ENCODE measurements at places on chromosomes 12 and 14.

DNA sequence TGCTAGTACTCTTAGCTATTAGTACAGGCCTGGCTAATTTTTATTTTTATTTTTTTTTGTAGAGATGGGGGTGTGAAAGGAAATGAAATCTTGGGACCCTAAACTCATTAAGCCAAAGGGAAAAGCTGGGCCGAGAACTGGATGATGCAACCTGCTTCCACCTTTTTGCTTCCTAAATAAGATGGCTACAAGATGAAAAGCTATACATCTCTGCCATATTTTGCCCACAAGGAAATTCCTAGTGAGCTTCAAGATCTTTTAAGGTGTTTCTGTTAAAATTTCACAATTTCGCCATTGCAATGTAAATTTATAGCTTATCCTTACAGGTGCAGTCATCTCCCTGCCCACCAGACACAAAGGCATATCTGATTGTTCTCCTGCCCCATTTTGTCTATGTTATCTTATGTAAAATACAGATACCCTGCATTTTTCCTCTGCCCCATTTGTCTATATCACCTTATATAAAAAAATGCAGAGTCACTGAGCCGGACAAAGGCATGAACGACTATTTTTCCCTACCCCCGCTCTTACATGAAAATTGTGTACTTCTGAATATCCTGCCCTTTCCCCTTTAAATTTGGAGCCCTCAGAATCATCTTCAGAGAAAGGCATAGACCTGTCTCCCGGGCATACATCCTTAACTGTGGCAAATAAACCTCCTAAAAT, 112.0 kb upstream of the SLC38A2 start:
- DNase-seq, result no peak

DNA sequence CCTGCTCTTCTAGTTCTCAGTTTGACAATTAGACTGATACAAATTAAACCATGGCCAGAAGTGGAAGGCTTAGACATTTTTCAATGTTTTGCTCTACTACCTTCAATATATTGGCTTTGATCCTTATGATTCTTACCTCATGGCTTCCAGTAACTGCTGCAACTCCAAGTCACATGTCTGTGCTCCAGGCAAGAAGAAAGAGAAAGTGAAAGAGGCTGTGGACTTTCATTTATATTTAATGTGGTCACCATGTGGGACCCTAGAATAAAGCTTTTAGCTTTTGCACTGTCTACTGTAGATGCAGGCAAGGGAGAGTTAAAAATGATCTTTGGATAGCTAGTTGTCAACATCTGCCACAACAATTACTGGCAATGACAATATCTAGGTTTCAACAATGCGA, 214.3 kb upstream of the PDE3A start:
- no peak for DNase-seq

- DNase-seq, result no peak
Observed at GRCh38 chr14:91901449-91902226, 34.3 kb upstream of the TC2N start.

- no peak for DNase-seq
Observed at GRCh38 chr12:76259660-76260389, 88.4 kb downstream of the BBS10 start.

DNA sequence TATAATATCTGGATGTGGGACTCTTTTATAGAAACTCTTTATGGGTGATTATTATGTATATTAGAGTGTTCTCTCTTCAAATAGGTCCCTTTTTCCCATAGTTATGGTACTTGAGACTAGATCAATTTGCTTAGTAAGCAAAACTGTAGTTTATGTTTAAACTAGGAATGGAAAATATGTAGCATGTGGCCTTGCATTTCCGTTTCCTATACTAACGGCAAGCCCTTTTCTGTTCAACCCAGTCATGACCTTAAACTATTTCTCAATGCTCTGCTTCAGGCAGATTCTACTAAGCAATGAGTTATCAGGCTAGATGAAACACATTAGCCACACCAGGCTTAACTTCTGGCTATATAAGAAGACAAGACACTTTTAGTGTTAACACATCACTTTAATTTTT, 84.6 kb downstream of the OTOGL start:
- no peak for DNase-seq

DNA sequence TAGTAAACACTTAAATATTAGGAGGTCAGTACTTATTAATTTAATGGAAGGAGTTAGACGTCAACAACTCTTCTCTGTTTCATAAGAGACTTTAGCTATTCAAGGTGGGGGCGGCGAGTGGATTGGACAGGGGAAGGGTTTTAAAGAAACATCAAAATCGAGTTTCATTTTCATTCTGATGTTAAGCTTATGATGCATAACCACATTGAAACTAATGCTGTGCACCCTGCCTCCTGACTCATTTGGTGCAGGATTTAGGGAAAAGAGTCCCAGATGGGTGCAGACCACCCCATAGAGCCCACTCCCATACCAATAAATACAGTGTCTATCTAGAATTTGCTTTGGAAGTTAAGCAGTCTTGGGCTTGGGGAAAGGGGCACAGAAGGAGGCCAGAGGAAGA, 7.4 kb downstream of the ZBTB39 start:
- DNase-seq, result peak; percentile 38

DNA sequence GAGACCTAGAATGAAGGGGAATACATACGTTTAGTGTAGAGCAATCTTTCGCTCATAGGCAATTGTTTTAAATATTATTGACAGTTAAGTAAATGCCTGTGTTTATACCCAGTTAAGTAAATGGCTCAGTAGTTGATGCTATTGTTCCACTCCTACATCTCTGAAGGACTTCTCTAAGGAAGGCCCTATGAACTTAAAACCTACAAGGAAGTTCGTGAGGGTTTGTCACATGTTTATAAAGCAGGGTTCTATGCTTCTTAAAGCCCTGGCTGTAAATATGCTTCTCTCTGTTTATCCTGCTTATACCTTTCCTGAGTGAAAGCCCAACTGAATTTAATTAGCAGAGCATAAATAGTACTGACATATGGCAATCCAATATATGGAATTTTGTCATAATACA, 282.1 kb upstream of the NPAS3 start:
- DNase-seq, result no peak

- DNase-seq, result no peak
Observed at GRCh38 chr14:103728721-103729120, 13.1 kb downstream of the ZFYVE21 start.

- no peak for DNase-seq
Observed at GRCh38 chr12:12365931-12366431, 9.1 kb downstream of the BORCS5 start.

DNA sequence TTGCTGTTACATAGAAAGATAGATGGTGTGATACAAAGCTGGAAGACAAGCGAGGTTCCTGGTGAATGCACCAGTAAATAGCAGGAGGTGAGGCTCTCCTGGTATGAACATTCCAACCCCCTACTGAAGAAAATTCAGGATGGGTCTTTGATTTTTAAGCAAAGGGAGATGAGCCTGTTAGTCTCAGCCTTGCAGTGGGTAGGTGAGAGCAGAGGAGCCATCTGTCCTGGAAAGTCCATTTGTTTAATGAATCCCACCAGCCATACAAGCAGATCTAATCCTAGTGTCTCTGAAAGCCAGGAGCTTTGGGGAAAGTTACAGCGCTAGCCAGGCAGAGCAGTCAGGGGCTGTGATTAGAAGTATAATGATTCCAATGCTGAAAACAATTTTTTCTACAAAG, 234.8 kb upstream of the FOXN3 start:
- no peak for DNase-seq

DNA sequence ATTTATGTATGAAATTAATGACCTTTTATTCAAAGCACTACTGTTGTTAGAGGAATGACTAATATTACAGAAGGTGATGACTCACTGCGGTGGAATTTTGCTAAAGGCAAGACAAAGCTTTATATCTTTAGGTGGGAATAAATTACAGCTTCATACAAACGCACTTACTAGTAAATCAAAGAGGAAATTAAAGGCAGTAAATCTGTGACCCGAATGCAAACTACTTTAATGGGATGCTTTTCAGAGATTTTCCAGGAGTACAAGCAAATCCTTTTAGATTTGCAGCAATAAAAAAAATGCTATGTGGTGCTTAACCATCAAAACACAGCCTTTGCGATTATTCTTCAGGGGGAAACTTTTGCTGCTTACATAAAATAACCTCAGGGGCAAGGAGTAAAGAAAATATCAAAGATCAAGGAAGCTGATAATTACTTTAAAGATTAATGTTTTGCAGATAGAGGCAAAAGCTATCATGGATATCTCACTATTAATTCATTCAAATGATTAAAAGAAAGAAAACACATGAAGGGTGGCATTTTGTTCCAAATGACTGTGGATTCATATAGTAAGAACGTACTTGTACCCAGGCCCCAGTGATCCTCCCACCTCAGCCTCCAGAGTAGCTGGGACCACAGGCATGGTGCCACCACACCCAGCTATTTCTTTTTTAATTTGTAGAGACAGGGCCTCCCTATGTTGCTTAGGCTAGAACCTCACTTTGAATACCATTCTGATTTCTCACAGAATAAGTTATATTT, 98.9 kb downstream of the DENND5B start:
- DNase-seq, result no peak

DNA sequence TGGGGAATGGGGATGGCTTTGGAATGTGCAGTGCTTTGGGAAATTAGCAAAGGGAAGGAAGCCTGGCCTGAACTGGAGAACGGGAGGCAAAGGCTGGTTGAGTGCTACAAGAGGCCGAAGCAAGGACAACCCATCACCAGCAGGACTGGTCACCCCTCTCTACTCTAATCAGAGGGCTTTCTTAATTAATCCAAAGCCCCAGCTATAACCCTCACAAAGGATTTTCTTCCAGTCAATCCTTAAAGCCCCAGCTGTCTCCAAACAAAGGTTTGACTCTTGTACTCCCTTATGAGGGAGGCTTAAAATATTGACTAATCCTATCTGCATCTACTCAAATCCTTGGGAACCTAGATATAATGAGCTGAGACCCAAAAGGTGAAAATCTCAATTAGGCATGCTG, 256.3 kb downstream of the NTF3 start:
- no peak for DNase-seq

DNA sequence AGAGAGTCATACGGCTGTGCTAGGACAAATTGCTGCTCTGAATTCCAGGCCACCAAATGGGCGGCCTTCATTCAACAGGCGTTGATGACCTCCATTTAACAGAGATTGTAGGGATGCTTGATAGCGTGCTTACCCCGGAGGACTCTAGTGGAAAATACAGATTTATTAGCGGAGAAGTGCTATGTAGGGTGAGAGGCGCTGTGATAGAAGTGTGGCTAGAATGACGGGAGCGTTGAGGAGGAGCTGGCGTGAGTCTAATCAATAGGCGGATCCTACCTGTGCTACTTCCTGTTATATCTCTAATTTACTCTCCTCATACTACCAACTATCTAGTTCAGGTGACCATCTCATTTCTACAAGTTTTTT, 668 bp downstream of the MRPS35 start:
- no peak for DNase-seq

DNA sequence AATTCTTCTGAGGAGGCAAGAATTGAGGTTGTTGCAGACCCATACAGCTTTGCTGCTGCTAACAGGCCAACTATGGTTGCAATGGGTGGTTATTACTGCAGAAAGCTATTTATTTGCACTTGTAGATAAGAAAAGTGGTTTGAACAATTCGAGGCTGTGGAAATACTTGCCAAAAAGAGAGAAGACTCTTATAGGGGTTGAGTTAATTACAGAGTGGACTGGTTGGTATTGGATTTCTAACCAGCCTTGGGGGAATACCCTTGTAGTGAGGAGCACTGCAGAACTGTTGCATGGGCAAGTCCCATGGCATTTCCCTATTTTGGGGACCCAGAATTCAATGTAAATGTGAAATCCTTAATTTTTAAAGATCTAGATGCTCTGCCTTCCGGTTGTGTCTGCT, 120.5 kb downstream of the KCNMB4 start:
- no peak for DNase-seq

DNA sequence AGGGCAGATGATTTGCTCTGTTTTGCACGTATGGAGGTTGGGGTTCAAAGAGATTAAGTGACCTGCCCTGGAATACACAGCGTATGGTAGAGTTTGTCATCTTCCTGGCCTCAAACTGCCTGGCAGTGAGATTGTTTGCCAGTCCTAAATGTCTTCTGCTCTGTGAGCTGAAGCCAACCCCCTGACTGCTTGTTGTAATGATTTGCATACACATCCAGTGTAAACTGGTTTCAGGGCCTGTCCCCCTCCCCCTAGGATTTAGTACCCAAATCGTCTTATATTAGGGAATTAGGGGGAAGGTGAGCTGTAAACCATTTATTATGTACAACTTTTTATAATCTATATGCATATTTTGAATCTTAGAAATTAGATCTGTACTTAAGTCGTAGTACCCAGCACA, 38.4 kb downstream of the AKAP3 start:
- no peak for DNase-seq

DNA sequence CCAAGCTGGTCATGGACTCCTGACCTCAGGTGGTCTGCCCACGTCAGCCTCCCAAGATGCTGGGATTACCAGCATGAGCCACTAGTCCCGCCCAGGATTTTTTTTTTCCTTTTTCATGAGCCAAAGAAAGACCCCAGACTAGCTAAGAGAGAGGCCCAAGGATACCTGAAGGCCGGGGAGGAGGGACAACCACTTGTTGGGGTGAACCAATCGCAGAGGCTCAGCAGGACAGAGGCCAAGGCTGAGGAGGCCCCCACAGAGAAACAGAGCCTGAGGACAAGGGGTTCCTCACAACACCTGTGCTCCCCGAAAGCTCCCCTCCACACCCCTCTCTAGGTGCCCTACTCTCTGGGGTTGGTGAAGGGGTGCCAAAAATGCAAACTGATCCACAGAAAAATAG, 1.0 kb upstream of the SERPINA3 start:
- no peak for DNase-seq

- DNase-seq, result no peak
Observed at GRCh38 chr14:76697246-76697905, 63.9 kb upstream of the VASH1 start.

DNA sequence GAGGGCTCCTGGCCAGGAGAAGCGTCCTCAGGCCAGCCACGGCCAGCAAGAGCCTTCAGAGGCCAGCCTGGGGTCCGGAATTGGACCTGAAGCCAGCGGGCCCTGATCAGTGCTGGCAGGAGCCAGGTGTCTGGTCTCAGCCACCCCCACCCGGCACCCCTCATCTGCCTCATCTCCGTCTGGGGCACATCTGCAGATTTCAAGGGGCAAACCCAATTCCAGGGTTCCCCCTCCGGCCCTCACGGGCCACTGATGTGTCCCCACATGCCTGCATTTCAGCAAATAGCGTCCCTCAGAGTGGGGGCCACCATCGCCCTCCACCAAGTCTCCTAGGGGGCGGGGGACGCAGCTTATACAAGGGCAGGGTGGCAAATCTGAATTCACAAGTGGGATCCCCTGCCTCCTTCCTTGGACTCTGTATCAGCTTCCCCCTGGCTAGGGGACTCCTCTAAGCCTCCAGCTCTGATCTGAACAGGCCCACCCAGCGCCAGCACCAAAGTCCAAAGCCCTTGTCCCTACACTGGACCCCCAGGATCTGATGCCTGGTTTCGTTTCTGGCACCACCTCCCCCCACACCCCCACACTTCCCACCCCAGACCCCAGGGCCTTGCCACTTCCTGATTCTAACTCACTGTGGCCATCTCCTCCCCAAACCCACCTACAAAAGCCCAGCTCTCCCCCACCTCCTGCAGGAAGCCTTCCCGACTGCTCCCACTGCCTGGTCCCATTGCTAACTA, 10.1 kb downstream of the TMEM179 start:
- no peak for DNase-seq

Data from stimulated activated CD8-positive, alpha-beta memory T cell treated with anti-CD3 and anti-CD28 coated beads, Interleukin-2, amount 100 ng/mL, for 48 hours (primary cell).